ENCODE measurements at places on chromosomes 16 and 17. TPM values are rescaled to one million over a fixed set of nuclear protein-coding genes. Genes with fewer than 3 reads are reported as not detected.

The SGCA gene
- total RNA-seq = 4.1 TPM

GRCh38 chr17:80644536-80644935, 99.9 kb downstream of the RPTOR start:
- H3K4me3 ChIP-seq = no peak overlapping the region
- DNase-seq = peak; percentile 40
- H3K4me1 ChIP-seq = peaks cover 17% of the 10 kb centered on the region

- H3K27ac ChIP-seq = no peak overlapping the region
- no peaks in the 10 kb centered on the region for H3K36me3 ChIP-seq
- no peak overlapping the region for H3K4me3 ChIP-seq
- H3K27me3 ChIP-seq = no peaks in the 10 kb centered on the region
Measured at GRCh38 chr16:67837811-67838210, 4.3 kb upstream of the THAP11 start.

- no peaks in the 10 kb centered on the region for H3K36me3 ChIP-seq
- peaks cover 3% of the 10 kb centered on the region for H3K27me3 ChIP-seq
- H3K4me3 ChIP-seq = no peak overlapping the region
- H3K27ac ChIP-seq = no peak overlapping the region
- no peak for DNase-seq
- H3K4me1 ChIP-seq = no peaks in the 10 kb centered on the region
Measured at GRCh38 chr17:38543403-38544174, 62.2 kb downstream of the SRCIN1 start.

The DHRS13 gene
- total RNA-seq = 7.8 TPM

DNA sequence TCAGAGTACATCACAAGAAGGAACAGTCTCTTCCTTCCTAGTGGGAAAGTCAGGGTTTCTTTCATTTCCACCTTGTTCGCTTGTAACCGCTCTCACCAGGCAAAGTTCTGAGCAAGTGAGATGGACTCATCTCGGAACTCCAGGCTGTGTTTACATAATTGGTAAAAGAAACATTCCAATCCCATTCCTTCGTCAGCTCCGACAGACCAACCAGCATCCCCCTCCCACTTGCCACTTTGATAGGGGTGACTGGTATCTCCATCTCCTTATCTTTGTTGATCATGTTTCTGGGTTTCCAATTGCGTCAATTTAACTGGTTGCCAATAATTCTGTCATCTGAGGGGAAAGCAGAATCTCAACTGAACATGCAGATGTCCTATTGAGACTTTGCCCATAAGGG, 36.8 kb upstream of the LYRM9 start:
- no peak overlapping the region for H3K27ac ChIP-seq
- no peaks in the 10 kb centered on the region for H3K36me3 ChIP-seq
- peaks cover 3% of the 10 kb centered on the region for H3K27me3 ChIP-seq
- peak; percentile 17 for DNase-seq
- H3K4me1 ChIP-seq = no peaks in the 10 kb centered on the region

DNA sequence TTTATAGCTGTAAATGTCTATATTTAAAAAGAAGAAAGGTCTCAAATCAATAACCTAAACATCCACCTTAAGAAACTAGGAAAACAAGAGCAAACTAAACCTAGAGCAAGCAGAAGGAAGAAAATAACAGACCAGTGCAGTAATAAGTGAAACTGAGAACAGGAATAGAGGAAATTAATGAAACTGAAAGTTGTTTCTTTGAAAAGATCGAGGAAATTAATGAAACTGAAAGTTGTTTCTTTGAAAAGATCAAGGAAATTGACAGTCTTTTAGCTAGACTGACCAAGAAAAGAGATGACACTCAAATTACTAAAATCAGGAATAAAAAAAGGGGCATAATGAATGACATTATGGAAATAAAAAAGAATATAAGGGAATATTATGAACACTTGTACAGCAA, 46.4 kb downstream of the SLFN5 start:
- H3K27ac ChIP-seq = no peak overlapping the region
- H3K27me3 ChIP-seq = no peaks in the 10 kb centered on the region
- H3K4me3 ChIP-seq = no peak overlapping the region
- no peak for DNase-seq
- peaks cover 5% of the 10 kb centered on the region for H3K4me1 ChIP-seq

DNA sequence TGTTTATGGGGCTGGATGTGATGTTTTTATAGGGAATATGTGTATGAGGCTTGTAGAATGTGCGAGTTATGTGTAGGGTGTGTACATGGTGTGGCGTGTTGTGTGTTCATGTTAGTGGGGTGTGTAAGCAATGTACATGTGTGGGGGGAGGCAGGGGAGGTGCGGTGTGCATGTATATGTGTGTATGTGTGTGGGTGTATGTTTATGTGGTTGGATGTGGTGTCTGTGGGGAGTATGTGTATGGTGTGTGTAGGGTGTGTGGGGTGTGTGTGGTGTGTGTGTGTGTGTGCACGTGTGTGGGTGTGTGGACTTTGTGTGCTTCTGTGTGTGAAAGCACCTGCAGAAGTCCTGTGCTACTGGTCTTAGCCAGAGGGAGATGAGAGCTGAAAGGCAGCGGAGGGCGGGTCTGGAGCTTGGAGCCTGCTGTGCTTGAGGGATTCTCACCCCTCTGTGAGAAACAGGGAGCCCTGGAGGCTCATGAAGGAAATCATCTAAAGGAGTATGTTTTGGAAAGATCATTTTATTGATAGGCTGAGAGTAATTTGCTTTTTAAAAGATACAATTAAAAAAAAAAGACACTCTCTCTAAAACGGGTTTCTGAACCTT, 222.7 kb downstream of the HS3ST4 start:
- H3K4me1 ChIP-seq = no peaks in the 10 kb centered on the region
- H3K4me3 ChIP-seq = no peak overlapping the region
- no peak for DNase-seq
- H3K27ac ChIP-seq = no peak overlapping the region
- H3K27me3 ChIP-seq = no peaks in the 10 kb centered on the region
- no peaks in the 10 kb centered on the region for H3K36me3 ChIP-seq

The SDK2 gene
- total RNA-seq = under 0.01 TPM

- no peak for DNase-seq
- no peaks in the 10 kb centered on the region for H3K4me1 ChIP-seq
- no peak overlapping the region for H3K27ac ChIP-seq
- H3K4me3 ChIP-seq = no peak overlapping the region
Measured at GRCh38 chr17:32460054-32460453, 15.7 kb downstream of the PSMD11 start.

- H3K27ac ChIP-seq = no peak overlapping the region
- H3K36me3 ChIP-seq = no peaks in the 10 kb centered on the region
- H3K4me3 ChIP-seq = no peak overlapping the region
- H3K27me3 ChIP-seq = no peaks in the 10 kb centered on the region
- no peak for DNase-seq
Measured at GRCh38 chr16:54455030-54455725, 168.6 kb upstream of the IRX3 start.

DNA sequence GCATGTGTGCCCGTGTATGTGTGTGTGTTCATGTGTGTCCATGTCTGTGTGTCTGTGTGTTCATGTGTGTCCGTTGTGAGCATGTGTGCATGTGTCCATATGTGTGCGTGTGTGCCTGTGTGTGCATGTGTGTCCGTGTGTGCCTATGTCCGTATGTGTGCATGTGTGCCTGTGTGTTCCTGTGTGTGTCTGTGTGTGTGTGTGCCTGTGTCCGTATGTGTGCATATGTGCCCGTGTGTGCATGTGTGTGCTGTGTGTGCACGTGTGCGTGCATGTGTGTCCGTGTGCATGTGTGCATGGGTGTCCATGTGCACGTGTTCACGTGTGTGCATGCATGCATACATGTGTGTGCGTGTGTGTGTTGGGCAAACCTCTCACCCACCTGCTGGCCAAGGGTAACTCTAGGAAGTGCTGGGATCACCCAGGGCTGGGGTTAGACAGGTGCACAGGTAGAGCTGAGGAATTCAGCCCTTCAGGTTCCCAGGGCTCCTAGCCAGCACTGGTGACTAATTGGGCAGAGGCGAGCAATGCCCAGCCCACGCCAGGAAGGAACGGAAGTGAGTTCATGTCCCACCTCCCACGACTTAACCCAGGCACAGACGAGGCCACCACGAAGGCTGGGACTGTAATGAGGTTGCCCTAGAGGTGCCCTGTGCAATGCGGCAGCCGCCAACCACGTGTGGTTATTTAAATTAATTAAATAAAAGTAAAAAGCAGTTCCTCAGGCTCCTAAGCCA, 8.2 kb upstream of the CSNK1D start:
- no peak overlapping the region for H3K4me3 ChIP-seq
- peaks cover 11% of the 10 kb centered on the region for H3K4me1 ChIP-seq
- no peaks in the 10 kb centered on the region for H3K27me3 ChIP-seq
- no peaks in the 10 kb centered on the region for H3K36me3 ChIP-seq
- DNase-seq = no peak

DNA sequence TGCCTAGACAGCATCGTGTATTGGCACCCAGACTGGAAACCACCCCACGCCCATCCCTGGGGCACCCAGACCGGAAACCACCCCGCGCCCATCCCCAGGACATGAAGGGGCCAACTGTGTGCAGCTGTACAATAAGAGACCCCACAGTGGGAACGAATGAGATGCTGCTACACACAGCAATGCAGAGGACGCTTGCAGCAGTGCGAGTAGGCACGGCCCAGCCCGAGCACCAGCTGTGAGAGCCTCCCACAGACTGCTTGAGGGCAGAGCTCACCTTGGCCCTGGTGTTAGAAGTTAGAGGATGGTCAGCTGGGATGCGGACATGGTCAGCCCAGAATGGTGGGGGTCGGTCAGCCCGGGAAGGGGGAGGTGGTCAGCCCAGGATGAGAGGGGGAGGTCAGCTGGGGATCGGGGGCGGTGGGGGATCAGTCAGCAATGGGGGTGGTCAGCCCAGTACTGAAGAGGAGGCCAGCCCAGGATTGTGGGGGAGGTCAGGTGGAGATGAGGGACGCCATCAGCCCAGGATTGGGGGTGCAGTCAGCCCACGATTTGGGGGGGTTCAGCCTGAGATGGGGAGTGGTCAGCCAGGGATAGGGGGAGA, 340.0 kb downstream of the C16orf95 start:
- no peak overlapping the region for H3K4me3 ChIP-seq
- DNase-seq = no peak
- H3K4me1 ChIP-seq = no peaks in the 10 kb centered on the region
- no peak overlapping the region for H3K27ac ChIP-seq
- H3K27me3 ChIP-seq = no peaks in the 10 kb centered on the region
- H3K36me3 ChIP-seq = no peaks in the 10 kb centered on the region

The AOC2 gene
- total RNA-seq = 0.33 TPM

The C17orf113 gene
- total RNA-seq = 0.26 TPM

GRCh38 chr16:22813223-22813947, 577 bp upstream of the HS3ST2 start:
- H3K36me3 ChIP-seq = no peaks in the 10 kb centered on the region
- H3K4me1 ChIP-seq = no peaks in the 10 kb centered on the region
- no peak overlapping the region for H3K4me3 ChIP-seq
- peaks cover 7% of the 10 kb centered on the region for H3K27me3 ChIP-seq

The ODAD4 gene
- 1.3 TPM for total RNA-seq

- DNase-seq = no peak
- H3K27ac ChIP-seq = no peak overlapping the region
- peaks cover 26% of the 10 kb centered on the region for H3K36me3 ChIP-seq
- H3K27me3 ChIP-seq = no peaks in the 10 kb centered on the region
Measured at GRCh38 chr16:57024894-57025680, 35.7 kb downstream of the NLRC5 start.

- H3K27ac ChIP-seq = no peak overlapping the region
- no peak for DNase-seq
- H3K36me3 ChIP-seq = no peaks in the 10 kb centered on the region
- no peaks in the 10 kb centered on the region for H3K4me1 ChIP-seq
- H3K4me3 ChIP-seq = no peak overlapping the region
- no peaks in the 10 kb centered on the region for H3K27me3 ChIP-seq
Measured at GRCh38 chr17:4509923-4510617, 11.4 kb downstream of the SPNS2 start.

DNA sequence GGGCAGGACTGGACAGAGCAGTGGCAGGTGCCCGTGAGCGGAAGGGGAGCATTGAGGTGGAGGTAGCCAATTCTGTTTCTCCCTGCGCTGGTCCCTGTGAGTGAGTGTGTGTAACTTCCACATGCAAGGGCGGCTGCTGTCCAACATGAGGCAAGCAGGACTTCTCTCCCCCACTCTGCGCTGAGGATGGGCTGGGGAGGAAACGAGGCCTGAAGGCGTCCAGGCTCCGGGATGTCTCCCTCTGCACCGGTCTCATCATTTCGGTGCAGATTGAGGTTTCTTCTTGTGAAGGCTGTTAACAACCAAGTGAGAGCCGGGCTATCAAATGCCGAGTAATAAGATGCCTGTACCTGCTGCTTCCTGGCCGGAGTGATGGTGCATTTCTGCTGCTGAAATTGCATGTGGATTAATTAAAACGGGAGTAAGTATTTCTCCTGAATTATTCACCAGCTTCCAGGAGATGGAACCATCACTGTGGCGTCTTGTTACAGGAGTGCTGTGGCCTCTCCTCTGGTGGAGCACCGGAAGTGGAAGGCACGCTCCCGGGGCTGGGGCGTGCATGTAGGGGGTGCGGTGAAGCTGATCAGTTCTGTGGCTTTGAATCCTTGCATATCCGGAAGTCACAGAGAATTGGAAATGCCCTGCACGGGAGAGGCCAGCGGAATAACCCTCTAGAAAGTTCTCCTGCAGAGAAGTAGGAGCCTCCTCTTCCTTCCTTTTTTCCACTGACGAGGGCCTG, 41.7 kb upstream of the MGAT5B start:
- H3K27me3 ChIP-seq = no peaks in the 10 kb centered on the region
- H3K4me1 ChIP-seq = no peaks in the 10 kb centered on the region
- DNase-seq = no peak
- H3K4me3 ChIP-seq = no peak overlapping the region
- no peak overlapping the region for H3K27ac ChIP-seq
- no peaks in the 10 kb centered on the region for H3K36me3 ChIP-seq
